Chondrocyte (in vitro differentiated cells): ENCODE measurements at places on chromosomes 16 and 17. TPM values are rescaled to one million over a fixed set of nuclear protein-coding genes. Genes with fewer than 3 reads are reported as not detected.

Gene IRF8
- total RNA-seq, result not detected in 3 replicates

Gene POLG2
- 10.3 to 13.1 TPM (median 11.7 TPM) in 3 replicates for total RNA-seq

Gene NHERF1
- total RNA-seq, result 98.7 to 108 TPM (median 98.7 TPM) in 3 replicates

Gene MYH4
- total RNA-seq, result not detected in 3 replicates
